Lung (tissue), 17 donors: ENCODE measurements at places on chromosomes 12 and 14.

DNA sequence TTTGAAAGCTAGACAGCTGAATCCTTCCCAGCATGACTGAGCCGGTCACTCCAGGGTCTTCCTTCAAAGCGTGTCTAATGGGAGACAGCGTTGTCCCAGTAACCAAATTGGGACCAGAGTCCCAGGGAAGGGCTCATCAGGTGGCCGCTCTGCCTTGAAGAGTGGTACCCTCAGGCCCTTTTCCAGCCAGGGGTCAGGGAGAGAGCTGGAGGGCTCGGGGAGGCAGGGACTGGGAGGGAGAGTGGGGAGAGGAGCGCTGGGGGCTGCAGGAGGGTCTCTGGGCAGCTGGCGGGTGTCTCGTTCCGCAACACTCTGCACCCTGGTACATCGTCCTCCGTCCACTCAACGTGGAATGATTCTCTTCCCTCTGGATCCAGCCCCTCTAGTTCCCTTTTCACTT, 1.6 kb upstream of the RTL1 start:
- H3K4me1 ChIP-seq: no peaks in the 10 kb centered on the region
- no peaks in the 10 kb centered on the region for H3K36me3 ChIP-seq
- no peak overlapping the region for H3K4me3 ChIP-seq
- H3K27me3 ChIP-seq: no peaks in the 10 kb centered on the region
- no peak overlapping the region for H3K27ac ChIP-seq

GRCh38 chr12:67929384-67929772, 59.9 kb upstream of the IFNG-AS1 start:
- H3K4me3 ChIP-seq: no peak overlapping the region
- H3K27me3 ChIP-seq: no peaks in the 10 kb centered on the region

DNA sequence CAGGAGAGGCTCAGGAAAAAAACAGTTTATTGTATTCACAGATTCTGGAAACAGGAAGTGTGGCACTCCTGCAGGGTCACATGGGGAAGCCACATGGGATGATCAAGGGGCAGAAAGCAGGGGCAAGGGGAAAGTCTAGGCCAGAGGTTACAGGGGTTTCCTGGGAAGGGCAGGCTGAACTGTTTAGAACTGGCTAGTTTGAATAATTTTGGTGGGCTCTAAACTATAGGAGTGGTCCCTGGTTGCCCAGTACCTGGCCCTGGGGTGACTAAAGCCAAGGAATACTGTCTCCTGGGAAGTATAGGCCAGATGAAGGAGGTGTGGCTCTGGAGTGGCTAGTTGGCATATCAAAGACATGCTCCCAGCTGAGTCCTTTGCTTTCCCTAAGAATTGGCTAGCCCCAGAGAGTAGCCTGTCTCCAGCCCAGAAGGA, 169.2 kb downstream of the SLC41A2 start:
- H3K27ac ChIP-seq: no peak overlapping the region
- peaks cover 6% of the 10 kb centered on the region for H3K4me1 ChIP-seq
- no peak overlapping the region for H3K4me3 ChIP-seq
- H3K27me3 ChIP-seq: no peaks in the 10 kb centered on the region
- H3K36me3 ChIP-seq: no peaks in the 10 kb centered on the region
- no peak for DNase-seq

- peaks cover 9% of the 10 kb centered on the region for H3K4me1 ChIP-seq
- no peak overlapping the region for H3K4me3 ChIP-seq
- H3K27me3 ChIP-seq: no peaks in the 10 kb centered on the region
Observed at GRCh38 chr12:12007001-12007712, 63.6 kb upstream of the BCL2L14 start.

DNA sequence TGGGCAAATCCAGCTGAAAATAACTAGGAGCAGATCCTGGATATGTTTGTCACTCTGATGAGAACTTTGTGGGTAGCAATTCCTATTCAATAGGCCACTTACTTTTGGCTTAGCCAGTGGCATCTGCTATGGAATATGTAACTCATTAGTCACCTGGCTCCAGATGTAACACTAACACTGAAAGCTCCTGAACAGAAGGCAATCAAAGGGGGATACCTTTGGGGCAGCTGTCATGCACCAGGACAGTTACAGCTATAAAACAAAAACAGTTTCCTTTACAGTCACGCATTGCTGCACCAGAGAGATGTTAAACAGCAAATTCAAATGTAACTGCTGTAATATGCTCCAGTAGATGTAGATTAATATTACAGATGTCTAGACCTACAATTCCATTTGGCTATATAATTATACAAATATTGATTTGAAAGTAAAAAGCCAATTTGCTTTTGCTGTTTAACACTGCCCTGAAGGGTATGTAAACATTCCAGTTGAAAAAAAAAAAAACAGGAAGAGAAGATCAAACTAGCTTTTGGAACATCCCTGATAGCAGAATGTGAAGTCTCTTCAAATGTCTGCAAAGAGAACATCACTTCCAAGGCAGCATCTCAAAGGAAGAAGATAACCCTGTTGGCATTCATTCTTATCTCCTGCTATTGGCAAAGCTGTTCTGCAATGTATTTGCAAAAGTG, 18.4 kb downstream of the RACGAP1 start:
- no peaks in the 10 kb centered on the region for H3K27me3 ChIP-seq
- no peak overlapping the region for H3K27ac ChIP-seq
- no peak overlapping the region for H3K4me3 ChIP-seq
- peaks cover 2% of the 10 kb centered on the region for H3K36me3 ChIP-seq
- H3K4me1 ChIP-seq: peaks cover 2% of the 10 kb centered on the region

- no peaks in the 10 kb centered on the region for H3K4me1 ChIP-seq
- no peaks in the 10 kb centered on the region for H3K27me3 ChIP-seq
- H3K36me3 ChIP-seq: no peaks in the 10 kb centered on the region
- no peak overlapping the region for H3K4me3 ChIP-seq
Observed at GRCh38 chr12:89069431-89069830, 282.9 kb downstream of the DUSP6 start.
